CD4-positive, alpha-beta T cell treated with Interleukin-15 for 1 hour (primary cell): ENCODE measurements at places on chromosomes 3 and 15.
A peak's percentile ranks its signal among the peaks of the same experiment; 100 is the strongest.

DNA sequence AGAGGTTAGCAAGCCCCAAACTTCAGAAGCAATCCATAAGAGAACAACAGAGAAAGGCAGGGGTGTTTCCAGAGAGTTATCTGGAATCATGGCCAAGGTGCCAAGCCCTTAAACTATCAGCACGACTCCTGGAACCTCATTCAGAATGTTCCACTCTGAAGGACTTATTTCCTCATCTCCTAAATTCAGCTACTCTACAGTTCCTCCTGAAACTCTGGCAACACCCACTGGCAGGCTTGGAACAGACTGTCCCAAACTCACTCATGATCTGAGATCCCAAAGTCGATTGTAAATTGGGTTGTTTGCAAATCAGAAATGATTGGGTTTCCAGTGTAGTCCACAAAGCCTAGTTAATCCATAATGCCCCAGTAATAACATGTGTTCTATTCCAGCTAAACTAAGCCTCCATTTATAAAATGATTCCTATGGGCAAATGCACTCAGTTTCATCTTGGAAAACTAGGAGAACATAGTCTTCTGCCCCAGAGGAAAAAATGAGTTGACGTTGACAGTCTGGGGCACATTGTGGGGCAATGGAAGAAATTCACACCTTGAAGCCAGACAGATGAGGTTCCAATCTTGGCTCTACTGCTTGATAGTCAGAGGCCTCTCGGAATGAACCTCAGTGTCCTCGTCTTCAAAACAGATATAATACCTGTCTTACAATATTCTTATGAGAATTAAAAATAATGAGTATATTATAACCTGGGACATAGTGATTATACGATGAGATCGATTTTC is 65.9 kb downstream of the SLCO2A1 start:
- peak; percentile 2 for DNase-seq

GRCh38 chr3:89217148-89217685 is 109.8 kb downstream of the EPHA3 start:
- no peak for DNase-seq

- no peak for DNase-seq
Observed at GRCh38 chr3:41350441-41350840, 151.1 kb downstream of the CTNNB1 start.

DNA sequence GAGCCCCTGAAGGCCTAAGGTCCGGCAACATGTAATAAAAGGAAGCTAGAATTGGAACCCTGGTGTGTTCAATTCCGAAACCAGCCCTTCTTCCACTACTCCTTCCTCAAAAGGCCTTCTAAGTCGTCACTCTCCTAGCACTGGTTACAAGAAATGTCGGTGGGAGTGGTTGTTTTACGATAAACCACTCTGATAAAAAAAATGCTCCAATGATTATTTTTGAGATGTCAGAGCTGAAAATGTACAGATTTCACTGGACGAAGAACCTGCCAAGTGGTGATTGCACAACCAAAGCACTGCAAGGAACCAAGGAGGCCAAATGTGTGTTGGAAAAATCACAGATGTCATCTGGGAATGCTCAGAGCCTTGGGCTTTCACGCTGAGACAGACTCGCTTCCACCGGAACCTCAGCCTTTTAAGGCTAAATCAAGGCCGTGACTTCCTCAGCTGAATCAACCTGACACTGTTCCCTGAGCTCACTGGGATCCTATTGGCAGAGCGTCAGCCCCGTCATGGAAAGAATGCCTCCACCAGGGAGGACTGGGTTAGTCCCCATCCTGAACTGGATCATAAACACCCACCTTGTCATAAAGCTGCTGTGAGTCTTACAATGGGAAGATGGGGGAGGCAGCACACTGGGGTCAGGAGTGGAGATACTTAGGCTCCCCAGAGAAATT is 108.1 kb upstream of the THBS1 start:
- no peak for DNase-seq

DNA sequence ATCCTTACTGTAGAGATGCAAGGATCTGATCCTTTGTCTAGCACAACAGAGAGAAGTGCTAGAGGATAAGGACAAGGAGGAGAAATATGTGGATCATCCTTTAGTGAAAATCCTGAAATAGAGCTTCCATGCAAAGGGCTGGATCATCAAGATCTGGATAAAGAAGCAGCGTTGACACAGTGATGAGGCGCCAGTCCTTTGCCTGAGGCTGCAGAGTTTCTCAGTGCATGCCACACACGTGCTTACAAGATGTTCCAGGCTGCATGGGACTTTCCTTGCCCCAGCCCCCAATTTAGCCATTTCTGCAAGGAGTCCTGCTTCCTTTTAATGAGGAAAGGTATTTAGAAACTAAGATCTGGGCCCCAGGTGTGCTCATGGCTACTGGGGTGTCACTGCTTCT is 7.2 kb upstream of the ABTB1 start:
- DNase-seq = no peak

- DNase-seq = peak; percentile 58
Observed at GRCh38 chr3:49013738-49014660, 4.4 kb downstream of the DALRD3 start.

GRCh38 chr15:93428807-93429351 is 339.9 kb upstream of the RGMA start:
- no peak for DNase-seq

DNA sequence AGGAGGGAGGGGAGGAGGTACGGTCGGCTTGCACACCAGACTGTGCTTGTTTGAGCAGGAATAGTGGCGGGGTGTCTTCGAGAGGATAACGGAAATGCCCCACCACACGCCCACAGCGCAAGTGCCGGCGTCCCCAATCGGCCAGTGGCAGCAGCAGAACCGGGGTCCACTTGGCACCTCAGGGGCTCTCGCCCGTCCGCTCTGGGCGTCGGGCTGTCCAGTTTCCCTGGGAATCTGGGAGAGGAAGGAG is 53.7 kb downstream of the CCDC54 start:
- DNase-seq = peak; percentile 17

- DNase-seq = no peak
Observed at GRCh38 chr3:134148534-134148933, 102.1 kb downstream of the RYK start.

DNA sequence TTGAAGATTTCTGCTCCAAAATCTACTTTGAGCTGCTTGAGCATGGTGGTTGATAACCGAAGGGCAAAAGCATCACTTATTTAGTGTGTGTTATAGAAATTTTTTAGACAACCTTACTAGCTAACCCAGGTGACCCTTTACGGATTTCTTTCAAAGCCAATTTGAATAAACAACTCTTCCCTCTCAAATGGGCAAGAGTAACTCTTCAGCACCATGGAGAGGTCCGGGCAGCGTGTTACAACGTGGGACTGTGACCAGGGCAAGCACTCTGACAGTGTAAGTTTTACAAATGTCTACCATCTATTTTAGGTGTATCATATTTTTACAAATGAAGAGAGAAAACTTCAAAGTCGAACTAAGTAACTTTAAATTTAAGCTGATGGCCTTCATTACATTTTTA is 471.8 kb downstream of the MFSD1 start:
- DNase-seq = no peak

- no peak for DNase-seq
Observed at GRCh38 chr15:80932989-80933388, 56.6 kb downstream of the MESD start.

- no peak for DNase-seq
Observed at GRCh38 chr15:60372227-60372626, 25.6 kb downstream of the ANXA2 start.

- DNase-seq = no peak
Observed at GRCh38 chr3:151209654-151210053, 6.6 kb upstream of the GPR171 start.

DNA sequence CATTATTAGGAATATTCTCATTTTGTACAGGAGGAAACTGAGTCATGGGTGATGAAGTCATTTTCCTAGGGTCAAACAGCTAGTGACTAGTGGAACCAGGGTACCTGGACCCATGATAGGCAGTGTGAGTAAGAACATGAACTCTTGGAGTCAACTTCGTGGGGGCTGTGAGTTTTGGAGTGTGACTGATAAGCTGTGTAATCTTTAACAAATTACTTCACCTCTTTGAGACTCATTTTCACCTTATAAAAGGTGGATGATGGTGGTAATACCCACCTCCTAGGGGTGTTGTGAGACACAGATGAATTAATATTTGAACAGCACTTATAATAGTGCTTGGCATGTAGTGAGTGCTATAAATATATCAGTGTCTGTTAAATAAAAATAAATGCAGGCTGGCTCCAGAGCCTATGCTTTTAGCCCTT is 9.1 kb downstream of the SEMA6D start:
- DNase-seq = no peak

DNA sequence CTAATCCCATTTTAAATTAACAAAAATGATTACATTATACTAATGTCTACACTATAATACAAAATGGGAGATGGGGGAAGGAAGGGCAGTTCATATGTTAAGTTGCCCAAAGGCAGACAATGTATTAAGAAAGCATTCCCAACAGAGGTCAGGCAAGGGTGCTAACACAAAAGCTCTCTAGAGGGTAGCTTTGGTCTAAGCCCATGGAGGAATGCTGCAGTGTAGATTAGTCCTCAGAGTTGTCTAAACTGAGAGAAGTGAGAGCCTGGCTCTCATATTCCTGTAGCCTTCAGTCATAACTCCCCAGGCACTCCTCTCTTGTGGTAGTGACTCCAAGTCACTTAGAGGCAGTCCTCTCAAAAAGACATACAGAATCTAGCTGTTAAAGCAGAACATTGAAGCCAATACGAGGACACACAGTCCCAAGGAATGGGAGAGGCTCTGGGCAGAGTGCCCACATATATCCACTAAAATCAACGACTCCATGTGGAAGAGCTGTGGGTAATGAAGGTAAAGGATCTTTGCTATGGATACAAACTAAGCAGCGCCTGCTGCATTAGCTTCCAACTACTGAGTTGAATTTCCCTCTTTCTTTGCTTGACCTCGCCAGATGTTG is 14.5 kb downstream of the NEK10 start:
- no peak for DNase-seq

GRCh38 chr3:120532969-120533368 is 63.2 kb upstream of the NDUFB4 start:
- DNase-seq = no peak

- no peak for DNase-seq
Observed at GRCh38 chr3:109995377-109995776, 658.0 kb upstream of the DPPA4 start.

DNA sequence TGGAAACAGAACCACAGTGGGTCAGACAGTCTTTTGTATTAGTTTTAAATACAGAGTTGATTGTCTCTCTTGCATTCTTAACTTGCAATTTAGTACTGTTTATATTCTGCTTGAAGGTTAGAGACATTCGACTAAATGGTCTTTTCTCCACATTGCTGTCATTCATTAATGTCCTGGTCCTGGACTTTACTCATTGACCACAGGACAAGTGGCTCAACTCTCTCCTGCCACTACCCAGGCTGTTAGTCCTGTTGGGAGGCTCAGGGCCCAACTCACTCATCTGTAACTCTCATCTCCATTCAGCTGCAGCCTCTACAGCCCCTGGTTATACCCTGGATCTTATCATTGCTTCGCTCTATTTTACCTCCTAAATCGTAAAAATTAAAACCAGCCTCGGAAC is 427.4 kb downstream of the LPP start:
- no peak for DNase-seq

DNA sequence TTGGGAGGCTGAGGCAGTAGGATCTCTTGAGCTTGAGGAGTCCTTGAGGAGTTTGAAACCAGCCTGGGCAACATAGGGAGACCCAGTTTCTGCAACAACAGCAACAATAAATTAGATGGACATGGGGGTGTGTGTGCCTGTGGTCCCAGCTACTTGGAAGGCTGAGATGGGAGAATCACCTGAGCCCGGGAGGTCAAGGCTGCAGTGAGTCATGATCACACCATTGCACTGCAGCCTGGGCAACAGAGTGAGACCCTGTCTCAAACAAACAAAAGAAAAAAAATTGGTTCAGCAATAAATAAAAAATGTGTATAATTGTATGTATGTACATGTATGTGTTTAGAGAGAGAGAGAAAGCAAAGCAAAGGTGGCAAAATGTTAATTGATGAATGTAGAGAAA is 83.1 kb downstream of the PDE8A start:
- DNase-seq = no peak

GRCh38 chr15:91866371-91866905 is 12.9 kb downstream of the SLCO3A1 start:
- DNase-seq = no peak

DNA sequence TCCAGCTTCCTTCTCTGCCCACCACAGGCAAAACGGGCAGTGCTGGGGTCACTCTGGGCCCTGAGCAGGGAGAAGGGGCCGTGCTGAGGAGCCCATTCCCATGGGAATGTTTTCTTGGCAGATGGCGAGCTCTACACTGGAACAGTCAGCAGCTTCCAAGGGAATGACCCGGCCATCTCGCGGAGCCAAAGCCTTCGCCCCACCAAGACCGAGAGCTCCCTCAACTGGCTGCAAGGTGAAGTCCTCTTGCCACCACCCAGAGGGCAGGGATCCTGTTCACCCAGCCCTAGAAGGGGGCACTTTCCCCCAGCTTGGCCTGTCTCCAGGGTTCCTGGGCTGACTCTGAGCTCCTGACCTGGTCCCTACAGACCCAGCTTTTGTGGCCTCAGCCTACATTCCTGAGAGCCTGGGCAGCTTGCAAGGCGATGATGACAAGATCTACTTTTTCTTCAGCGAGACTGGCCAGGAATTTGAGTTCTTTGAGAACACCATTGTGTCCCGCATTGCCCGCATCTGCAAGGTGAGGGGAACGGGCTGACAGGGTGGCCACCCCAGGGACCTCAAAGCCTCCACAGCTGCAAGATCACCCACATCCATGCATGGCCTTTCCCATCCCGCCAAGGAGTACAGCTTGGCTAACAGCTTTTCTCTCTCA is 12.4 kb downstream of the CIB1 start:
- peak; percentile 42 for DNase-seq

DNA sequence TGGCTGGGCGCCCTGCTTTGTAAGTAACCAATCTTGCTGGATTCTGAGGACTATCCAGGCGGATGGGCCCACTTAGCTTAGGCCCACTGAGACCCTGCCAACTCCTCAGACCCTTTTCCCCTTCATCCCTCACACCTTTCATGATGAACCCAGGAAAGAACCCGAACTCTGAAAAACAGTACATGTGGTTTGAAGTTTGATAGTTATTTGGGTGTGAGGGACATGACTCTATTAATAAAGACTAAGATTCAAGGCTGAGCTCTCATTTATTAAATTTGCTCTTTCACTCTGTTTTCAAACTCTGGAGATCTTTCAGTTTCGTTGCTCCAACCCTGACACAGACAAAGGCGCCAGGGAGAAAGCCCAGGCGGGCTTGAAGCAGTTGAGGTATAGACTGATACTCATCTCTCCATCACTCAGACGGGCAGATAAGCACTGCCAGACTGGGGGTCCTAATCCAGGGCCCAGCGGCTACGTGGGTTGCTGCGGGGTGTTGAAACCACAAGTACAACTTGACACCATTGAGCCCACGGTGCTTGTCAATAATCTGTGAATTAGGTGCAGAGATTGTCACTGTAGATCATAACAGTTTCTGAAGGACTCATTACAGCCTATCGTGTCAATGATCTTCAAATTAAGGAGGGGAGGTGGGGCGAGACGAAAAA is 7.2 kb upstream of the SOX2 start:
- DNase-seq = no peak

- DNase-seq = no peak
Observed at GRCh38 chr15:69743091-69743490, 290.5 kb downstream of the RPLP1 start.

GRCh38 chr3:119636249-119636648 is 24.1 kb downstream of the POPDC2 start:
- DNase-seq = no peak
